ENCODE measurements at places on chromosomes 13 and 19.

- DNase-seq = no peak
Observed at GRCh38 chr13:105972306-105972721, 563.1 kb downstream of the EFNB2 start.

DNA sequence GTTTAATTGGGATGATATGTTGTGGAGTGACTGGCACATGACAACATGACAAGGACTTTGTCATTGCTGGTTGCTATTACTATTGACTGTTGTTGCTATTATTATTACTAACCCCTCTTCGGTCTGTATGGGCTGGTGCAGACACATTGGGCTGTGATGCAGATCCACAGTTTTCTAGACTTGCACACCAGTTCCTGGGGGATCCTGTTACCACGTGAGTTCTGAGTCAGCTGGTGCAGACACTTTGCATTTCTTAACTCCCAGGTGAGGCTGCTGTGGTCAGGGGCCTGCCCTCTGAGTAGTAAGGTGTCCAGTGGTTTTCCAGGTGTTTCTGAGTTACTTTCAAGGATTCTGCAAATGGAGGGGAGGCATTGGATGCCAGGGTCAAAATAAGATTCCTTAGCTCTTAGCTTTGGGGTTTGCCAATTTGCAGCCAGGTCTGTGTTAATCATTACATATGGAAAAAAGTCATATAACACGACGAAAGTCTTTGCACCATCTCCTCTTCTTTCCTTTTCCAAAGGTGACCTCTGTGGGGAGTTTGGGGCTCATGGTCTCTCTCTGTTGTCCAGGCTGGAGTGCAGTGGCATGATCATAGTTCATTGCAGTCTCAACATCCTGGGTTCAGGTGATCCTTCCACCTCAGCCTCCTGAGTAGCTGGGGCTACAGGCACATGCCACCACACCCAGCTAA, 19.3 kb downstream of the BICRA start:
- DNase-seq = no peak

GRCh38 chr13:51212758-51213157, 9.4 kb upstream of the FAM124A start:
- DNase-seq = no peak

DNA sequence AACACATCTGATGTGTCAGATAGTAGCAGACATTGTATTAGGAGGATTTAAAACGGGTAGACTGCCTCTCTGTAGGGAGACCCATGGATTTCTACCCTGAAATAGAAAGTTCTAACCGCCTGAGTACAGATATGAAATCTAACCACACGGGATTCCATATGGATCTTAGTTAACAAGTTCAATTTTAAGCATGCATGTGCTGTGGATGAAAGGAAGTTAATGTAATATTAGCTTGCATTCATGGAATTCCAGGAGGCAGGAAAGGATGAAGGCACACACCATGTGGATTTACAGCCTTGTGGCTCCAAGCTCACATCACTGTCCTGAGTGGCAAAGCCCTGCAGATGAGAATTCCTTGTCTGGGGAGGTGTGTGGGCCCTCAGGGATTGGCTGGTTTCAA, 120.6 kb upstream of the IRS2 start:
- DNase-seq = no peak

DNA sequence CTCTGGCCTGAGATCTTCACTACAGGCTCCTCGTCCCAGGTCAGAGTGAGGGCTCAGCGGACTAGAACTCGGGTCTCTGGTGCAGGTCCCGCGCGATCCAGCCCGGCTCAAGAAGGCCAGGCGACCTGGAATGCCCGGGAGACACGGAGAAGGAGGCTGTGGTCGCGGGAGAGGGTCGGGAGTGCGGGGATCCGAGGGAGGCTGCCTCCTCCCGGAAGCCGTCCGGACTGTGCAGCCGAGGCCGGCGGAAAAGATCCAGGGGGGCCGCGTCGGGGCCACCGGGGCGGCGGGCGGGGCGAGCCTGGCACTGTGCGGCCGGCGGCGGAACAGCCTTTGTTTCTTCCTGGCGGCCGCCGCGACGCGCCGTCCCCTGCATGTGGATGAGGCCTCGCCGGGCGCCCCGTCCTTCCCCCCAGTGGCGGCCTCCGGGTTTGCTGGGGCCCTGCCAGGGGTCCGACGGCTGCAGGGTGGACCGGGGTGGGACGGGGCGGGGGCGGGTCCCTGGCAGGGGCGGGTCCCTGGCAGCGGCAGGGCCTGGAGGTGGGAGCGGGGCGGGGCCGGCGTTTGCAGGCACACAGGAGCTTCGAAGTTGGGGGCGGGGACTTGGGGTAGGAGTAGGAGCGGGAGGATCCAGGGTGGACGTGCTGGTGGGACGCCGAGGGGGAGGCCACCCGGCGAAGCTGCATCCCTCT, 1.0 kb upstream of the SLC7A10 start:
- DNase-seq = no peak

- DNase-seq = no peak
Observed at GRCh38 chr19:2391118-2391725, 31.2 kb downstream of the TMPRSS9 start.

DNA sequence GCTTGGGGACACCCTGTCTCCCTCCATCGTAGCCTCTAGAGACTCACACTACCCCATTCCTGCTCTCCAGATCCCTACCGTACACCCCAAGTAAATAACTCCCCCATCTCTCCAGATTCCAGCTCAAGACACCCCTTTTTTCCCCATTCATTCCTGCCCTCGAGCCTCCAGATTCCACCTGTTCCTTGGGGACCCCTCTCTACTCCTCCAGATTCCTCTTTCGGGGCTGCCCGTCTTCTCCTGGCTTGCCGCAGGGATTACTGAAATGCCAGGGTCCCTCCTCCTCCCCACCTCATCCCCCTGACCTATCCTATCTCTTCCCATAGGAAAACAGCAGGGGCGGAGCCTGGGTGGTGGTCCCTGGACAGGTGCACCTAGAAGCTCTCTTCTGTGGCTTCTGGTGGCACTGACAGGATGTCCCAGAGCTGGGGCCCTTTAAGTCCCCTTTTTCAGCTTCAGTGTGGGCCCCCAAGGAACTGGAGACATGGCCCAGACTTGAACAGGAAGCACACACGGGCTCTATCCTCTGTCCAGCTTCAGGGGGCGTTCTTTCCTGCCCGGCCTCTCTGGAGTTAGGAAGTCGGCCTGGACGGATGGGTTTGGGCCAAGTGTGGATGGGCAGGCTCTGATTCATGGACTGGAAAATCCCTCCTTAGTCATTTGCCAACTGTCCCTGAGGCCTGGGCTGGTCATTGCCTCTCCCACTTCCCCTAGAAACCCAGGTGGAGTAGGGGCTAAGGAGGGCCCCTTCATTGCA, 1.2 kb downstream of the ZSWIM4 start:
- peak; percentile 65 for DNase-seq

- DNase-seq = no peak
Observed at GRCh38 chr19:1307320-1307719, 21.6 kb downstream of the EFNA2 start.

- DNase-seq = no peak
Observed at GRCh38 chr13:36057547-36057946, 73.6 kb downstream of the DCLK1 start.

DNA sequence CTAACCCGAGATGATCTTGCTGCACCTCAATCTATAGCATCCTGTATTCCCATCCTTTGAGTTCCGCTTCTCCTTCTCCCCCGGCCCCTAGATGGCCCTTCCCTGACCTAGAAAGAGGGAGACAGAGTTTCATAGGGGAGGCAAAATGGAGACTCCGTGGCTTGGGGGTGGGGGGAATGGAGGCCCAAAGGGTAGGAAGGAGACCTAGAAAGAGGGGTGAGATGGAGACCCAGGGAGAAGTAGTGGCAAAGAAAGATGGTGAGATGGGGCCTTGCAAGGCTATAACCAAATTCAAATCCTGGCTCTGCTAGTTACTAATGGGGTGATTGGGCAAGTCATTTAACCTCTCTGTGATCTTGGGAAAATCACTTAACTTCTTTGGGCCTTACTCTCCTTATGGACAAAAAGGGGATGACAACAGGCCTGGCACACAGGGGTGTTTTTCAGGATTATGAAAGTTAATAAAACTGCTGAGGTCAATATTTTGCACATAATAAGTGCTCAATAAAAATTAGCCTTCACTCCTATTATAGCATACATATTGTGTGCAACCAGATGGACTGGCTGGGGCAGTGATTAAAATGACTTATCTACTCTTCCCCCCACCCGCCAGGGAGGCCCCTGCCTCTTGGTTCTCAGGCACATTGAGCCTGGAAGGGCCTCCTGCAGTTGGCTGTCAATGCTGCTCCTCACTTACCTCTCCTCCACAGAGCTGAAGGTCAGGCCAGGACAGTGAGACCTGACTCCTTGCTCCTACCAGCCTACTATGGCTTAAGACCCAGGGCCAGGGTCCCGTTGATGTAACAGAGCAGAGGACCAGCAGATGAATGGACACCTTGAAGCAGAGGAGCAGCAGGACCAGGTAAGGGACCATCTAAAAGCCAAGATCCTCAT, 633 bp downstream of the SPHK2 start:
- DNase-seq = no peak

DNA sequence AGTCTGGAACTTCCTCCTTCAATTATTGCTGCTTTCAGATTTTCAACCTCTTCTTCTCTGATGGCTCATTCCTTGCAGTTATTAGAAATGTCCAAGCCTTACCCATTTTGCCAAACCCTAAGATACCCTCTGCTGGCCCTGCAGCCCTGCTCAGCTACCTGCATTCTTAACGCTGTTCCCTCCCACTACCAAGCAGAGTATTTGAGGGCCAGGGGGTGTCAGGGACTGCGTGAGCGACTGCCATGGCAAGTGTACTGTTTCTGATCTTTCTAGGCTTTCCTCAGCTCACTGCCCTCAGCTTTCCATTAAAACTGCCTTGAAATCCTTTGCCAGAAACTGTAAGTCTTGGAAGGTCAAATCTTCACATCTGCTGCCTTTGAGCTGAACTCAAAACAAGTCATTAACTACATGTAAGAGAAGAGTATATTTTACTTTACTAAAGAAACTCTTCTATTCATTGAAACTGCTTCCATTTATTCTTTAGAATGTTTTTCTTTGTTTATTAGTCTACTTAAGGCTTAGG, 41.0 kb downstream of the HS6ST3 start:
- DNase-seq = no peak

- DNase-seq = no peak
Observed at GRCh38 chr13:73190477-73190876, 131.7 kb downstream of the KLF5 start.

DNA sequence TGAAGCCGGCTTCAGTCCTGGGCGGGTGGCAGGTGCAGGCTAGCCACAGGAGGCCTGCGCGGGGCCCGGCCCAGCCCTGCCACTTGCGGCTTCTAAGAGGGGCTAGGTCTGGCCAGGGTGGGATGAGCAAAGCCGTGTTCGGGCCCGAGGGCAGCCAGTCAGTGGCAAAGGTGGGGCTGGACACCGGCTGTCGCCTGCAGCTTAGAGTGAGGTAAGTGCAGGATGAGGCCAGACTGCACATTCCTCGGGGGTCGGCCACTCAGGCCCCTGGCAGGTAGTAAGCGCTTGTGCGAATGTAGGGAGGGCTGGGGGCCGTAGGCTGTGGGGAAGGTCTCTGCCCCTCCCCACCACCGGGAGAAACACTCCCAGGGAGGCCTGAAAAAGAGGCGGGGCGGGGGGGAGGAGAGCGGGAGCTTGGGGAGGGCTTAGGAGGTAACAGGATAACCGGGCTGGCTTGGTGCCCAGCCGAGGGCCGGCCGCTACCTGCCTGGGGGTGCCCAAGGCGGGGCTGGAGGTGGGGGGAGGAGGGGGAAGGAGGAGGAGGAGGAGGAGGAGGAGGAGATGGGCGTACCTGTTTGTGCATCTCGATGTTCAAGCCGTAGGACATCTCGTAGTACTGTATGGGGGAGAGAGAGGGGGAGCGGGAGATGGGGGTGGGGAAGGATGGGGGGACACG, 6.4 kb downstream of the TLE5 start:
- DNase-seq = no peak

DNA sequence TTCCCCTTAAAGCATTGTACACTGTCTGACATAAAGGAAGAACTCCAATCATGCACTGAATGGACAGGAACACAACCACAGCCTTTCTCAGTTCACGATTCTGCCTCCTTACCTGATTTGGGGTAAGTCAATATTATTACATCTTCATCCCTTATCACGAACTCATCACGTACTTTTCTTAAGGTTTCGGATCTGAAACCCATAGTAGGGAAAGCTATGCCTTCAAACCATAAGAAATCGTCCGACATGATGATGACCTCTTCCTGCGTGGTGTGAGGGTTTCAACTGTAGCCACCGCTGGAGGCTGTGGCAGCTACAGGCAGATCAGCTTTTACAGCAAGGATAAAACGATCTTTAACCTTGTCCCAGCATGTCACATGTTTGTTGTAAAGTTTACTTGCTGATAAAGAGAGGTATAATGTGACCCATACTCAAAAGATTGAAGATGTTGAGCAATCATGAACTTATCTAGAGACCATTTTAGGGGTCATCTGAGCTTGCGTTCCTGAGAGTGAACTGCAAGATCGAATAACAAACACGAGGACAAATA, at the start of gene SULT2A1:
TSS of gene SULT2A1 (minus strand) at position 306 of the 550 bp plus-strand sequence. CDS start at position 248, 58 bp downstream.
- no peak for DNase-seq

- no peak for DNase-seq
Observed at GRCh38 chr13:79360095-79360494, 46.0 kb downstream of the RBM26 start.

DNA sequence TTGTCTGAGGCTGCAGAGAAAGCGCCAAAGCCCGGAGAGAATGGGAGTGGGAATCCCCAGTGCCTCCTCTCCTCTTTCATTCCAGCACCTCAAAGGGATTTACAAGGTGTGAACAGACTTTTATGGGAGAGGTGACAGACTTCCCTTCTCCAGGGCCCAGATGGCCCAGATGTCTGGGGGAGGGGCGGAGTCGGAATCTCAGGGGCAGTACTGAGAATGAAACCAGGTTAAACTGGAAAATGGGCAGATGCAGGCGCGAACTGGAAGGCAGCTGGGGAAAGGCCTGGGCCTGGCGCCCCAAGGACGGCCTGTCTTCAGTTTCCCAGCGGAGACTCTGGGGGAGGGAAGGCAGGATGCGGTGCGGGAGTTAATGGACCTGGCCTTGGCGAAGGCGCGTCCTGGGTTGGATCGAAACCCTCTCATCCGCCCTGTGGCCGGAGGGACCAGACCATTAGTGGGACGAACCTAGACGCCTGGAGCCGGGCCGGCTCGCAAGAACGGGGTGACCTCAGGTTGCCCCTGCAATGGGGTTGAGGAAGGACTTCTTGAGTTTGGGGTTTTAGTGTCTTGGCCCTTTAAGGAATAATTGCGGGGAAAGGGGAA, 592 bp upstream of the TRIP10 start:
- DNase-seq = no peak

GRCh38 chr19:33410915-33411401, 37.4 kb downstream of the CEBPG start:
- no peak for DNase-seq
